ENCODE measurements at places on chromosomes 16 and 17.

DNA sequence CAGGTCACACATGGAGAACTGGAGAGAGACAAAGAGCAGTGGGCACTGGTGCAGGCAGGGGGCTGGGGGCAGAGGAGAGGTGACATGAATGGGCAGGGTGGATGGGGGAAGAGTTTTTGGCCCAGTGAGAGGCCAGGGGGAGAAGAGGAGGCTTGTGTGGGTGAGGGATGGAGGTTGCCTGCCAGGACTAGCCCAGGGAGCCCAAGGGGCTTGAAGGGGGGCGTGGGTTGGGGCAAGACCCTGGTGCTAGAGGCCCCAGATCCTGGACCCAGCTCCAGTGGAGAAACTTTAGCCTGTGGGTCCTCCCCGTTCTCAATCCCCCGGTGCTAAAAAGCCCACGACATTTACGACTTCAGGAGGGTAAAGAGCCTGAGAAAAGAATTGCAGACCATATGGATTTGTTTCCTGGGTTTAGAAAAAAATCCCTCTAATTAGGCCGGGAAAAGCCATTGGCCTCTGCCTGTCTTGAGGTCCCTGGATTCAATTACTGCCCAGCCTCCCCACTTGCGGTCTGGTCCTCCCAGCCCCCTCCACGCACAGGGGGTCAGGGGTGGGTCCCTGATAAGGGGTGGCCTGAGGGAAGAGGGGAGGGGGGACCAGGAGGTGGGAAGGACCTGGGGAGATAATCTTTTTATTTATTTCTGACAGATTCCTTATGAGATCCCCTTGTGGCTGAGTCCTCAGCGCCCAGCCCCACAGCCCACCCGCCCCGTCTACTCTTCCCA, 33.0 kb downstream of the NGFR start:
- no peak for DNase-seq

GRCh38 chr17:34613064-34614019, 34.0 kb downstream of the TMEM132E start:
- no peak for DNase-seq

- peak; percentile 57 for DNase-seq
Measured at GRCh38 chr17:1629504-1630310, 1.1 kb upstream of the SLC43A2 start.

DNA sequence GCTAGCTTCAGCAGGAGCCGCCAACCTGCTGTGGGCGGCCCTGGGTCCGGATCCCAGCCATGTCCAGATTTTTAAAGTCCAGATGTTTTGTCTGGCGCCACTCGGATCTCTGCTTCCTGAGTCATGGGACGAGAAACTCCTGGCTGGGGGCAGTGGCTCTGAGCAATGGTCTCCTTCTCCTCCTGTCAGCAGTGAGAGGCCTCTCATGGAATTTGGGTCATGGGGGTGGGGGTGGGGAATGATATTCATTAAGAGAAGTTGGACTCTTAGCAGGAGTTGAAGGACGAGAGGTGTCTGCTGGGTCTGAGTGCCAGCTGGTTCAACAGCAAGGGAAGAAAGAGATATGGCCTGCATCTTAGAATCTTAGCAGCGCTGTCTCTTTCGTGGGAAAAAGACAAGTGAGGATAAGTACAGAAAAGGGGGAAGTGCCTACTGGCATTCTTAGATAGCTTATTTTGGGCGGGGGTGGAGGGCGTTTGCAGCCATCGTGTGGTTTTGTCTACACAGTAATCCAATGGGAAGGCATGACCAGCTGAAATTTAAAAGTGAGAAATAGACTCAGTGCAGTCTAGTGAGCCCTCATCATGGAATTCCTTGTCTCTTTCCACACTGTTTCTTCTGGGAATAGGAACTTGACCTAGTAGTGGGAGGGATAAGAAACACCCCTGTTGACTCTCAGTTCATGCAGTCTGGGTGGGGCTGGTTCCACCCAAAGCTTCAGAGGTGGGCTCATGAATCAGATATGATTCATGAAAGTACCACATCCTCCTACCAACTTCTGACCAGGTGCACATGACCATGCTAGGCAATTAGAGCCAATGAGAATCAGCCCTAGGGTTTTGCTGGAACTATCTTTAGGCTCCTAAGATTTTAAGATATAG, 80.5 kb downstream of the MYH13 start:
- no peak for DNase-seq

DNA sequence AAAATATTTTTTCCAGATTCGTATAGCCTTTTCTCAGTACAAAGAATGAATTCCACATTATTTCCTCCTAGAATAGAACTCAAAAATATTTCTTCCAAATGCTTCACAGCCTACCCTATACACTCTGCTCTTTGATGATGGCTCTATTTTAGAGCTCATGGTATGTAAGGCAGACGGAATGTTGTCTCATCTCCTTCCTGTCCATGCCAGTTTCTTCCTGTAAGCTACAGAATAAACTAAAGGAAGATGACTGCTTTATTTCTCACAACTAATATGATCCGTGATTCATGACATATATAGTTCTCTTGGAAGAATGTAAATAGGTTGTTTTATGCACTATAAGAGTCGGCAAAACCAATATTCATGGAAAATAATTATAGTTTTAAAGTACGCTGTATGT, 723.1 kb downstream of the CDH11 start:
- DNase-seq, result no peak

- DNase-seq, result no peak
Measured at GRCh38 chr17:39938140-39938869, 10.8 kb downstream of the LRRC3C start.

DNA sequence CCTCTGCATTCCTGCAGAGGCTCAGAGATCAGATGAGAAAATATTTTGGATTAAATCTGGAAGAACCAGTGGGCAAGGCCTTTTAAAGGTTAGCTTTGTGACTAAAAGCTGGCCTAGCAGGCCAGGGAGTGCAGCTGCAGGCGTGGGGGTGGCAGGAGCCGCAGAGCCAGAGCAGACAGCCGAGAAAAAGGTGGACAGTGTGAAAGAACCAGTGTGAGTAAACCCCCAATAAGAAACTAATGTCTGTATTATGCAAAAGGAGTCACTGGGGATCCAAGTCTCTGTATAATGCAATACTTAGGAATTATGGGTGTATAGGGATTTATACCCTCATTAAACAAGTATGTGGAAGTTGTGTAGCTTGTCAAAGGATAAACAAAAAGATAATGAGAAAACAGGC, 21.4 kb upstream of the SPACA3 start:
- DNase-seq, result no peak

DNA sequence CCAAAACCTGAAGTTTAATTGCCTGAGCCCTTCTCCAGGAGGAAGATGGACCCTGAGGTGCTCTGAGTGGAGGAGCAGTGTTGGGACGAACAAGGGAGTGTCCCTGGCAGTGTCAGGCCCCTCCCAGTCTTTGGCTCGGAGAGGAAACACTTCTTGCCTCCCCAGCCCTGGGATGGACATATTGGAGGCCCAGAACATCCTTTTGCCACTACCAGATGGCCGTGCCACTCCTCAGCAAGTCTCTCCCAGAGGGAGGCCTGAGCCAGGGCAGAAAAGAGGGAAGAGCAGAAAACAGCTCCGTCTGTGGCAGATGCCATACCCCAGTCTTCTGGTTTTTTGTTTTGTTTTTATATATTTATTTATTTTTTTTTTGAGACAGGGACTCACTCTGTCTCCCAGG, 91.5 kb upstream of the CRHR1 start:
- no peak for DNase-seq

GRCh38 chr16:48810436-48810802, 200.4 kb upstream of the N4BP1 start:
- no peak for DNase-seq

DNA sequence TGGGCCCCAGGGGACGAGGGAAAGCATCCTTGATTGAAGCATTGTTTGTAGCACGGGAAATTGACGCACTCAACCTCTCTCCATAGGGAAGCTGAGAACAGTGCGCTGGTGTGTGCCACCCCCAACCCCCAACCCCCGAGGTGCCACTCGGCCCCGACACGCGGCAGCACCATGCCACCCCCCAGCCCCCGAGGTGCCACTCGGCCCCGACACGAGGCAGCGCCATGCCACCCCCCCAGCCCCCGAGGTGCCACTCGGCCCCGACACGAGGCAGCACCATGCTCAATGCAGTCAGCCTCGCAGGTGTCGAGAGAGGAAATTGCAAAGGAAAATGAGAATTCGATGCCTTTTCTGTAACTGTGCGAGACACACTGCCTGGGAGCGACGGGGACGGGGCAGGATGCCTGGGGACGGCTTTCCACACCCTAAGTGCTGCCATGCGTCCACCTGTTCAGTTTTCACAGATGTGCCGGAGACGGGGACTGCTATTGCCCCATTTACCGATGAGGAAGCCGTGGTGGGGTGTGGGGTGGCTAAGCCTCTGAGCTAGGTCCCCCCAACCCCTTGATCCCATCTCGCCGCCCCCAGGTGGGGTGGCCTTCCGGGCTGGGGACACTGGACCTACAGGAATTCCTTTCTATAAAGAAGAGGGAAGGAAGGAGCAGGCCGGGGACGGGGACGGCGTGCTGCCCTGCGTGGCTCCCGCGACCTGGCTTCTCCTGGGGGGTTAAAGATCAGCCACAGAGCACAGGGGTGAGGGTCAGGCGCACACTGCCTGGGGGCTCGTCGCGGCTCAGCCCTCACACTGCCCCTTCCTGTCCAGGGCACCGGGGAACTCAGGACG, 9.8 kb downstream of the CBFA2T3 start:
- no peak for DNase-seq

GRCh38 chr17:80940171-80941123, 51.2 kb upstream of the CHMP6 start:
- DNase-seq, result no peak

DNA sequence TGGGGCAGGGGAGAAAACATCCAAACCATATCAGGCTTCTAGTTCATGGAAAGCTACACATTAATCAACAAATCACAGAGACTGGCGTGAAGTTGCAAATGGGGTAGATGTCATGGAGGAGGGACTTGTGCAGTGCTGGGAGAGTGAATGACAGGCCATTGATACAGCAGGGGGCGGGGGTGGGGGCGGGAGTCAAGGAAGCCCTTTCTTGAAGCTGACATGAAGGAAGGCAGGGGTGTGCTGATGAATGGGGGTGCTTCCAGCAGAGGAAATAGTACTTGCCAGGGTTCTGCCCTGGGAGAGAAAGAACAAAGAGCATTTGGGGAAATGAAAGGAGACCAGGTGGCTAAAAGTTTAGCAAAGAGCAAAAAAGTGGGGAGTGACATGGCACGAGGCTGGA, 269.9 kb downstream of the SHISA9 start:
- no peak for DNase-seq

GRCh38 chr16:2911638-2912329, at the start of gene FLYWCH1:
FLYWCH1 (plus strand) TSS chr16:2911931; CDS start chr16:2929686, 17,755 bp downstream.
- peak; percentile 90 for DNase-seq

GRCh38 chr16:25679511-25679910, 12.2 kb upstream of the HS3ST4 start:
- DNase-seq, result no peak

DNA sequence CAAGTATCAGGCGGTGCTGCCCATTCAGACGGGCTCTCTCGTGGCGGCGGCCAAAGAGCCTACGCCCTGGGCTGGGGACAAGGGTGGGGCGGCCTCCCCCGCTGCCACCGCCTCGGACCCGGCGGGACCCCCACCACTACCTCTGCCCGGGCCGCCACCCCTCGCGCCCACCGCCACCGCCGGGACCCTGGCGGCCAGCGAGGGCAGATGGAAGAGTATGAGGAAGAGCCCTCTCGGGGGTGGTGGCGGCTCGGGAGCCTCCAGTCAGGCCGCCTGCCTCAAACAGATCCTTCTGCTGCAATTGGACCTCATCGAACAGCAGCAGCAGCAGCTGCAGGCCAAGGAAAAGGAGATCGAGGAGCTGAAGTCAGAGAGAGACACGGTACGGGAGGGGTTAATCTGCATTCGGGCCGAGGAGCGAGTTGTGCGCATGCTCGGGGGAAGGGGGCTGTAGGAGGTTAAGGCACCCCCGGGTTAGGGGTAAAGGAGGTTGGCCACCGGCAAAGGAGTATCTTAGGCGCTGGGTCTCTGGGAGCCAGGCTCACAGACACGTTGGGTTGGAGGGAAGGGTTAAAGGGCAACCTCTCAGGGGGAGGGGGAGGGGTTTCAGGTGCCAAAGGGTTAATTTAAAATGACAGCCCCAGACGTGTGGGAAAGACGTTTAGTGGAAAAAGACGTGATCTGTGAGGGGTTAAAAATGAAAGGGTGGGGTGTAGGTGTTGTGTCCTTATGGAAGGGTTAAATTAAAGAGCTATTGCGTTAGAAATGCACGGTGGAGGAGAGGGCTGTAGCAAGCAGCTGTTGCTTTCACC, 1.4 kb downstream of the MSL1 start:
- DNase-seq, result no peak

DNA sequence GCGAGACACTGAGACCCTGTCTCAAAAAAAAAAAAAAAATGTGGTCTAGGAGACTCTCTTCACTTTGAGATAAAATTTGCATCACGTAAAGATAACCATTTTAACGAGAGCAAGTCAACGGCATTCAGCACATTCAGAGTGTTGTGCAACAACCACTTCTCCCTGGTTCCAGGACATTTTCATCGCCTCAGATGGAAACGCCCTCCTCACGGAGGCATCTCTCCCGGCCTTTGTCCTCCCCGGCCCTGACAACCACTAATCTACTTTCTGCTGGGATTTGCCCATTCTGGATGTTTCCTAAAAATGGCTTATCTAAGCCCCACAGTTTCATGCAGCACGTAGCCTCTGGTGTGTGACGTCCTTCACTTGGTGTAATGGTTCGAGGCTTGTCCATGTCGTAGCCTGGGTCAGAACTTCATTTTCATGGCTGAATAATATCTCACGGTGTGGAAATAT, 6.4 kb upstream of the NPRL3 start:
- no peak for DNase-seq

GRCh38 chr17:27245230-27245696, 48.7 kb upstream of the WSB1 start:
- DNase-seq, result peak; percentile 77

DNA sequence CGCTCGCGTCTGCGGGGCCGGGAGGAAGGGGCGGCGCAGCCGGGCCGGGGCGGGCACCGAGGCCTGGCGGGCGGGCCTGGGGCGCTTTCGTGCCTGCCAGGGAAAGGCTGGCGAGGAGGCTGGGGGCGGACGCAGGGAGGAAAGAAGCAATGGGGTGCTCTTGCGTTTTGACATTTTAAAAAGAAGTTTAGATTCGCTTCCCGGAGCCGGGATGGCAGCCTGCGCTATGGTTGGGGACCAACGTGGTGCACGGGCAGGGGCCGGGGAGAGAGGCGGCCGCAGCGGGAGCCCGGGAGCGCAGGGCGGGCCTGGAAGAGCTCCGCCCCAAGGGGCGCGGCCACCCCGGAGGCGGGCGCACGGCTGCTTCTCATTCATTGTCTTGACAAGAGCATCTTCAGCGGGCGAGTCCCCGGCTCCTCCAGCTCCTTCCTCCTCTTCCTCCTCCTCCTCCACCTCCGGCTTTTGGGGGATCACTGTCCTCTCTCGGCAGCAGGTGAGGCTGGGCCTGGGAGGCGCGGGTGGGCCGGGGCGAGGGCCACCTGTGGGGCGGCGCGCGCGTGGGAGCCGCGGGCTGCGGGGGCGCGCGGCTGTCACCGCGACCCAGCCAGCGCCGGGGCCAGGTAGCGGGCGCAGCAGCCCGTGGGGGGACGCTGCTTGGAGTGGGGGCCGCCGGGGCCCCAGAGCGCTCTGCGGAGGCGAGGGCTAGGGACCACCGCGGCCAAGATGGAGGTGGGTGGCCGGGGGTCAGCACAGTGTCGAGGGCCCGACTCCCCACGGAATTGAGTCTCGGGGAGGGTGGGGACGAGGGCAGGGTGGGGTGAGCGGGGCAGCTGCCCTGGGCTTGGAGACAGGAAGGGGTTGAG, at the start of gene CORO1A:
CORO1A (plus strand) TSS at position 370 of the 863 bp plus-strand sequence. CDS start 1,608 bp downstream, outside the sequence.
- peak; percentile 17 for DNase-seq

- no peak for DNase-seq
Measured at GRCh38 chr17:79533116-79533515, 77.7 kb downstream of the RBFOX3 start.
